NCI-H146 (cell line): ENCODE measurements at places on chromosomes 1 and 21.

- DNase-seq = no peak
Measured at GRCh38 chr1:53578358-53578757, 119.2 kb downstream of the DMRTB1 start.

GRCh38 chr1:208410409-208410808 lies 166.2 kb upstream of the PLXNA2 start:
- DNase-seq = no peak

GRCh38 chr1:67573311-67573872 lies 111.6 kb upstream of the GADD45A start:
- DNase-seq = peak; percentile 27

GRCh38 chr1:82755671-82756070 lies 954.9 kb downstream of the ADGRL2 start:
- no peak for DNase-seq
